ENCODE measurements at places on chromosomes 3 and 15. TPM values are rescaled to one million over a fixed set of nuclear protein-coding genes. Genes with fewer than 3 reads are reported as not detected.

The C3orf80 gene
- 0.14 TPM for total RNA-seq

The SPTBN5 gene
- total RNA-seq: 0.38 TPM

The LAMB2 gene
- total RNA-seq: 49.7 TPM

The ADAMTS7 gene
- total RNA-seq: 2.4 TPM

The AGBL1 gene
- 0.08 TPM for total RNA-seq

The IMPG2 gene
- 0.20 TPM for total RNA-seq

The RAD51 gene
- total RNA-seq: 48.0 TPM

The SERPINI2 gene
- not detected for total RNA-seq

The HEG1 gene
- total RNA-seq: 23.3 TPM

The LOXL1 gene
- 31.3 TPM for total RNA-seq

The PARP9 gene
- total RNA-seq: 12.1 TPM

The CHRM5 gene
- not detected for total RNA-seq

The PDZRN3 gene
- total RNA-seq: 27.3 TPM

DNA sequence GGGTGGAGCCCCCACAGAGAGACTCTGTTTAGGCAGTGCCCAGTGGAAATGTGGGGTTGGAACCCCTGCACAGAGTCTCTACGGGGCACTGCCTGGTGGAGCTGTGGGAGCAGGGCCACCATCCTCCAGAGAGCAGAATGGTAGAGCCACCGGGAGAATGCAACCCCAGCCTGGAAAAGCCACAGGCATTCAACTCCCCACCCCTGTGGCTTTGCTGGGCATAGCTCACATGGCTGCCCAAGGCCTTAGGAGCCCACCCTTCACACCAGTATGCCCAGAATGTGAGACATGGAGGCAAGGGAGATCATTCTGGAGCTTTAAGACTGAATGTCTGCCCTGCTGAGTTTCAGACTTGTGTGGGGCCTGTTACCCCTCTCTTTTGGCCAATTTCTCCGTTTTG, 19.0 kb upstream of the CHCHD6 start:
- peak; percentile 48 for DNase-seq

DNA sequence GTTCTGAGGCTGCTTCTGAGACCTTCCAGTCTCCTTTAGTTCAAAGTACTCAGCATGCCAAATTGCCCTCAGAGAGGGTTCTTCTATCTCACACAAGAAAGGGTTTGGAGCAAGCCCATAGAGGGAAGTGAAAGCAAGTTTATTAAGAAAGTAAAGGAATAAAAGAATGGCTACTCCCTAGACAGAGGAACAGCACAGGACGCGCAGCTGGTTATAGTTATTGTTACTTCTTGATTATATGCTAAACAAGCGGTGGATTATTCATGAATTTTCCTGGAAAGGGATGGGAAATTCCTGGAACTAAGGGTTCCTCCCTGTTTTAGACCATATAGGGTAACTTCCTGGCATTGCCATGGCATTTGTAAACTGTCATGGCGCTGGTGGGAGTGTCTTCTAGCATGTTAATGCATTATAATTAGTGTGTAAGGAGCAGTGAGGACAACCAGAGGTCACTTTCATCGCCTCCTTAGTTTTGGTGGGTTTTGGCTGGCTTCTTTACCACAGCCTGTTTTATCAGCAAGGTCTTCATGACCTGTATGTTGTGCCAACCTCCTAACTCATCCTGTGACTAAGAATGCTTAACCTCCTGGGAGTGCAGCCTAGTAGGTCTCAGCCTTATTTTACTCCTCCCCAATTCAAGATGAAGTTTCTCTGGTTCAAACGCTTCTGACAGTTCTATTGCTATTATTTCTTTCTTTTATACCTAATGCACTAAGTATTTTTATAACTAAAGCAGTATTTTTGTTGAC, 26.3 kb downstream of the SCN11A start:
- DNase-seq: no peak

GRCh38 chr3:165185707-165186327, 10.4 kb downstream of the SLITRK3 start:
- DNase-seq: peak; percentile 77

DNA sequence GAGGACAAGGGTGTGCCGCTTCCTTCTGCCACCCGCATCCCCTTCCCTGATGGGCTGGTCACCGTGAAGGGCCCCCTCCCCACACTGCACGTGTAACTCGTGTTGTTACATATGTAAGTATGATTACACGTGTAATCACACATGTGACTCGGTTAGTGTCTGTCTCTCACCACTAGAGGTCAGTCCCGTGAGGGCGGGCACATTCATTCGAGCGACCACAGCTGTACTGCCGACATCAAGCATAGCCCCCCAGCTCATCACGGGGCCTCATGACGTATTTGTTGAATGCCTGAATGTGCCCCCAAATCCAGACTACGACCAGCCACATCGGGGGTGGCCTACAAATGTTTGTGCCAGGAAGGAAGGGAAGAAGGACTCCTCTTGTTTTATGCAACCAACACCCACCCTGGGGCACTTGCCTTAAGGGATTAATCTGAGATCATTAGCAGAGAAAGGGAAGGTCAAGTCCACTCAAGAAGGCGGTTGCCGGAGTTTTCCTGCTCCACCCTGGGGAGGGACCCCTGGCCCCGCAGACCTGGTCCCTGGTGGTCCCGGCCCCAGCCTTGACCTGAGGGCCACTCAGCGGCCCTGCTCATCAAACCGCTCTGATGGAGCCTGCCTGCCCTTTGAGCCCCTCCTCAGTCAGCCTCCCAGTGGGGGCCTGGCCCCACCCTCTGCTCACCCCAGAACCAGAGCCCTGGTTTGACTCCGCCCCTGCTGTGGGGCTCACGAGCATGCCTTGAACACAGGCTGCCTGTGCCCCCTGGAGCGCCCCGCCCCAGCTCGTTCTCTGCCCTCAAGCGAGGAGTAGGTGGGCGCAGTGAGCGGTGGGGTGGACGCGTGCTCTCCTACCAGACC, 52.8 kb downstream of the RGMA start:
- peak; percentile 77 for DNase-seq

GRCh38 chr3:151726016-151726415, 7.7 kb upstream of the AADACL2 start:
- DNase-seq: peak; percentile 50

DNA sequence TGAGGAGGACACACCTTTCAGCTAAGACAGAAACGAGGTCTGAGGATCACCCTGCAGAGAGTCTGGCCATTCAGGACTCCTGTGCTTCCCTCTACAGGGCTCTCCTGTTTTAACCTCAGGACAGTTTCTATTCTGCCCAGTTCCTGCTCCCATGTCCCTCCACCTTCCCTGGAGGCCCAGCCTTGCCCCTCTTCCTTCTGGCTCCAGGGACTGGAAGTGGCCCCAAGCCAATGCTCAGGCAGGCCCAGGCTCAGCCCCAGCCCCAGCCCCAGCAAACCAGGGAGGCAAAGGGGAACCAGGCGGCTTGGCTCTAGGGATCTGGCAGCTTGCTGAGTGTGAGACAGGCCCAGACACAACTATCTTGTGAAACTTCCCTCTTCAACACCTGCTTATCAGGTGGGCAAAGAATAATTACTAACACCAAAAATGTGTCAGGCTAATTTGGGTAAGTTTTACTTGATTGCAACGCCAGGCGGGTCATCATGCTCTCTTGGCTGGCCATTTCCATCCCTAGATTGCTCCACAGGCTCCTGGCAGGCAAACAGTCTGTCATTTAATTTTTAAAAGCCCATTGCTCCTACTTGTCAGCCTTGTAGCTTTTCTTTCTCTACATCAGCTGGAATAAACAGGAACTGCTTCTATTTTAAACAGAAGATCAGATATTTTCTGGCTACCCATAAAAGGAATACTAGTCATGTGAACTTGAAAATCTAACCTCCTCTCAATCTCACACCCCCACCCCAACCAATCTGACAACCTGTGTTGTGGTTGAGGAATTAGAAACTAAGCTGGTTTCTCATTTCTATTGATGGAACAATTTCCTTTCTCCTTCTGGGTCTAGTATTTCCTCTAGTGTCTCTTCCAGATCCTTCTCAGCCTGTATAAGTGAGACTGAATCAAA, 33.5 kb downstream of the UPK1B start:
- DNase-seq: no peak

- no peak for DNase-seq
Observed at GRCh38 chr3:37546876-37547275, 314.8 kb upstream of the CTDSPL start.

- DNase-seq: peak; percentile 52
Observed at GRCh38 chr15:83709241-83709640, 55.3 kb downstream of the ADAMTSL3 start.

DNA sequence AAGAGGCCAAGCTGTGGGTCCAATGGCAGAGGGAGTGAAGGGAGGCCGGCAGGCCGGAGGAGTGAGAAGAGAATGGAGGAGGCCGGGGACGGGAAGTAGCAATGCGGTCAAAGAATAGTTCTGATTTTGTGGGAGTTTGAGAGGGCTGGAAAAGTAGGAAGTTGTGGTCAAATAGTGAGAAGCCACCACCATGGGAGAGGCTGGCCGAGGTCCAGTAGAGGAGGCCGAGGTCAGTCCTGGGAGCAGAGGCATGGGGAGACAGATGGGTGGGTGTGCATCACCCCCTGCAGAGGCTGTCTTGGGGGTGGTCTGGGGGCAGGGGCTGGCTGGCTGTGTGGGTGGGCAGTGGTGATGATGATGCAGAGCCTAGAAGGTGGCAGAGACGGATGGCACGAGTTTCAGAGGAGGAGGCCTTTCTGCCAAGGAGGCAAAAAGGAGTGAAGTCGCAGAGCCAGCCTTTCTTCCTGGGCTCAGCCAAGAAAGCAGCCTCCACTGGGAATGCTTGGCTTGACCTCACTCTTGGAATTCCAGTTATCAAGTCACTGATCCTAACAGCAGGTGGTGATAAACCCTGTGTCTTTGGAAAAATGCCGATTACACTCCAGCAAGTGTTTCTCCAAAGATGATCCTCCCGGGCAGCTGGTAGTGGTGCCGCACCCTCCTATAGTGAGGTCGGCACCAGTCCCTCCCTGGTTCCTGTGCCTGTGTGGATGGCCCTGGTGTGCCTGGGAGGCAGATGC, 57.3 kb downstream of the ARNT2 start:
- peak; percentile 69 for DNase-seq

DNA sequence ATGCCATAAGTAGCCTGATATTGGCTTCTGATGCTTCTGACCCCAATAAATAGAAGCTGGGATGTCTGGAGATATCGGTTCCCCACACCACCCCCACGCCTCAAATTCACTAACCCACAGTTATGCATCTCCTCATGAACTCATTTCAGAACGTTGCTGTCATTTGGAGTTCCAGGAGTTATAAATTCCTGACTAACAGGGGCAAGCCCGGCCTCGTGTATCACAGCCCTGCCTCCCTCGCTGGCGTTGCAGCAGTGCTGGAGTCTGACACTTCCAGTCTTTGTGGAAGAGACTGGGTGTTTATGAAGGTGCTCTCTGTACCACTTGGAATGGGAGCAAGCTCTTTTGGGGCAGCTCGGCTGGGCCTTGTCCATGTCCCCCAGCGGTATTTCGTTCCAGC, 101.0 kb downstream of the ANP32A start:
- DNase-seq: no peak

DNA sequence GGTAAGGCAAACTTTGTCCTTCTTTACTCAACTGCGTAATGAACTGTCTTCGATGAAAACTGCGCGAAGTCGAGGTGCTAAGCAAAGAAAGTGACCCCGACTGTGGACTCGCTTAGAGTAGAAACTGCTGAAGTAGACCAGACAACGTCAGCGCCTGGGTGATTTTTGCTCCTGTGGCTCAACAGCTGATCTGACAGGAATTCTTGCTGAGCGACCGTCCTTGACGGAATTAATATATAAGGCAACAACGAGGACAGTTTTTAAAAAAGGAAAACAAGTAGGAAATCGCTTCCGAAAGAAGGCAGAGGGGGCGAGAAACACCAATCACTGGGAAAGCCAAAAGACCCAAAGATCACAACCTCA, 541 bp downstream of the RPS27L start:
- DNase-seq: peak; percentile 66

Measured in SJCRH30 (cell line).